ENCODE measurements at places on chromosomes 6 and 20.

DNA sequence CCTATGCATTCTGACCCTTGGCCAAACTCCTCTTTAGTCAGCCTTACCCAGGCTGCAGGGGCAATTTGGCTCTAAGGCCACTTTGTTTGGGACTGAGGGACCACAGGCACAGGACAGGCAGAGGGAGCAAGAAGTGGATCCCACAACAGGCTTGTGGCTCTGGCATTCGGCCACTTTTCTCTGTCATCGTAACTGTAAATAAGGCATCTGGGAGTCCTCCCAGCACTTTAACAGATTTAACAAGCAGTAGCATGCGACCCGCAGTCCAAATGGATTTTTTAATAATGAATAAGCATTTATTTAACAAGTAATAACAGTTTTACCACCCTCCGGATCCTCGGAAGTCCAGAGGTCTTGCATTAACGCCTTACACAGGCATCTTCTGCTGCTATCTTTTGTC lies 16.1 kb upstream of the CDH22 start:
- DNase-seq = no peak

- no peak for DNase-seq
These were observed 34.8 kb upstream of the PSMF1 start for GRCh38 chr20:1083431-1084080.

DNA sequence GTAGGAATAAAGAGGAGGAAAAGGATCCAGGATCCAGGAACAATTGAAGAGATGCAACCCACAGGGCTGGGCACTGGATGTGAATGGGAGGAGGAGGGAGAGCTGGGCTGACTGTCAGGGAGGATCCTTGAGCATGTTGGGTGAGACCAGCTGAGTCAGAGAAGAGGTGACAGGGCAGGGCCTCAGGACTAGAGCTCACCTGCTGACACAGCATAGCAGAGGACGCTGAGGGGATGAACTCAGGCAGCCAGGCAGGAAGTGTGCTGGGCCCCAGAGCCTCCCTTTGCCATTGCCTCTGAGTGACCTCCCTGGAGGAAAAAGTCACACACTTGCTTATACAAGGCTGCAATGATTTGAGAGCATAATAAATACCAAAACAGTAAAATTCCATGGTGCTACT lies 72.3 kb downstream of the ZNF133 start:
- DNase-seq = no peak

DNA sequence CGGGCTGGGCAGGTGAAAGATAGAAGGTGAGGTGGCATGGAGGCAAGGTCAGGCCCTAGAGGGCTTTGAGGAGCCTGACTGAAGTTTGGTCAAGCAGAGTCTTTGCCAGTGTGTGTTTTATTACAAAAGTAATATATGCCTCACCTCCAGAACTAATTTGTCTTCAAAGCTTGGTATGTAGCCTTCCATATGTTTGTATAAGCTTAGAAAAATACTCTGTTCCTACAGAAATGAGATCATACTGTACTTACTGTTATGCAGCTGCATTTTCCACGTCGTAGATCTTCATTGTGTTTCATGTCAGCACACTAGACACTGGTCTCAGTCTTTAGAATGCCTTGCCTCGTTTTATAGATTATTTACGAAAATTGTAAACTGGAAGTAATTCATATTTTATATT lies 61.8 kb downstream of the ANKS1A start:
- DNase-seq = no peak

DNA sequence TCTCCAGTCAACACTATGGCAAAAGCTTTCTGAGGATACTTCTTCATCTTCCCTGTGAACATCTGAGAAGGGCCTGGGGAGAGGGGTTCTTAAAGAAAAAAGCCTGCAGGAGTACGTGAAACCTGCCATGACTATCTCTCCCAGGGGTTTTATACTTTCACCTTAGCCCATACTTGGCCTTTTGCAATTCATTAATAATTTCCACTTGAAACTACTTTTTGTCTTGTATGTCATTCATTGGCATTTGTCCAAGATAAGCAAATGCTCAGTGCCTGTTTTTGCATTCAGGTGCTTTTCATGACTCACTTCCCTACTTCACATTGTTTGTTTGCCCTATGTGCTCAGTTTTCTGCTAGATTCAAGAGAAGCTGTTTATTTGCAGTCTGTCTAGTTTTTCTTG lies 580.3 kb upstream of the GJE1 start:
- no peak for DNase-seq

DNA sequence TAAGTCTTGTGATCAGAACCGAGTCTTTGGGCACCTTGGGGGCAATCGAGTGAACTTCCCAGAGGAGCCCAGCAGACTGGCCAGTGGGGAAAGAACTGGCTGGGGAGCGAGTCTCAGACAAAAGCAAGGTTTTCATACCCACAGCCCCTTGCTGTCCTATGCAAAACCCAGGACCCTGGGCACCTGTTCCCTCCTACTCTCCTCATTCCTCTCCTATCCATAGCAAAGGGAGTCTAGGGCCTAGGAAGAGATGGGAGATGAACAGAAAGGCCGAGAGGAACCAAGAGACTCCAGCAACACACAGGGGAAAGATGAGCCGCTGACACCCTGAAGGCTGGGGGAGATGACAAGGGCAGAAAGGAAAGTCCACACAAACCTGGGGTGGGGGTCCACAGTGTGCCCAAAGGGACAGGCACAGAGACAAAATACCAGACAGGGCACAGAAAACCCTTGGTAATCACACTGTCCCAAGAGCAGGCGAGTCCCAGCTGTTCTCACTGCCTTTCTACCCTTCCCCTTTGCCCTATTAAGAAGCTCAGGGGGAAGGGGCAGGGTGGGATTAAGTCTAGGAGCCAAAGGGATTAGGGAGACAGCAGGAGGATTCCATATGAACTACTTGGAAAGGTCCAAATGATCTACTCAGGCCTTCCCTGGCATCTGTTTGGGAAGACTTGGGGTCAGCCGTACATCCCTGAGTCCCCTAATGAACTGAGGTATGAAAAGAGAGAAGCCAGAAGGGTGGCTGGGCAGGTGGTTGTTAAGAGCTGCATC lies 6.5 kb downstream of the PPP1R18 start:
- no peak for DNase-seq

DNA sequence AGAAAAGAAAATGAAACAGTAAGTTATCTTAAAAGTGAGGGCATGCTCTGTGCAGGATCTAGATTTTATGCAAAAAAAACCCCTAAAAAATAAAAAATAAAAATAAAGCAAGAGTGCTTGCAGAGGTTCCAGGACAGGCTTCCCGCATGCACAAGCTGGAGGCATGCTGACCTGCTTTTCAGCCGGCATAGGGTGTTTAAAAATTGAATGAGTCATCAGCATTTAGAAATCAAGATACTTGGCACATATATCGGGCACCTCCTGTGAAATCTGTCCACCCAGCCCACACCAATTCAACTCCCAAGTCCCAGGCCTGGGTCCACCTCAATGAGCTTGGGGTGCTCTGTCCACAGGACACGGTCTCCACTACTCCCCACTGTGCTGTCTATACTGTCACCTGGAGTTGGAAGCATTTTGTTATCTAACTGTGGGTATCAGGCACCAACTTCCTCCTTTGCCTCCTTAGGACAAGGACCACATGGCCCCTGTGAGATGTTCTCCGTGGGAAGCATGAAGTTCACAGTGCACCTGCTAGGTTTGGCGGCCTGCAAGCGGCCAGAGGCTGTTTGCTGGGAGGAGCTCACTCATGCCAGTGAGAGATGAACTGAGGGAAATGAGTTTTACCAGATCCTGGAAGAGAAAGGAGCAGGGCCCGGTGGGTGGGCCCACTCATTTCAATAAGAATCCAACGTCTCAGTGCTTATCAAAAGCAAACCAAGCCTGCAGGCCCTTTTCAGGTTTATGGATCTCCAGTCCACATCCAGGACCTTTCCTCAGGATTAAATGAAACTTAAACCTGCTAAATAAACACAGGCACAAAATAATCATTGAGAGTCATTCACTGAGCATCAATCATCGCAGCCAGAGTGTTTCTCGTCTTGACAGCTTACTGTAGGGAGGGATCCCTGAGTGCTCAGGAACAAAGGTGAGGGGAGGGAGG lies 121.1 kb downstream of the FOXA2 start:
- DNase-seq = no peak

GRCh38 chr6:31794866-31795615 lies 511 bp downstream of the VARS1 start:
- no peak for DNase-seq
